ENCODE measurements at places on chromosomes 6 and 20.

DNA sequence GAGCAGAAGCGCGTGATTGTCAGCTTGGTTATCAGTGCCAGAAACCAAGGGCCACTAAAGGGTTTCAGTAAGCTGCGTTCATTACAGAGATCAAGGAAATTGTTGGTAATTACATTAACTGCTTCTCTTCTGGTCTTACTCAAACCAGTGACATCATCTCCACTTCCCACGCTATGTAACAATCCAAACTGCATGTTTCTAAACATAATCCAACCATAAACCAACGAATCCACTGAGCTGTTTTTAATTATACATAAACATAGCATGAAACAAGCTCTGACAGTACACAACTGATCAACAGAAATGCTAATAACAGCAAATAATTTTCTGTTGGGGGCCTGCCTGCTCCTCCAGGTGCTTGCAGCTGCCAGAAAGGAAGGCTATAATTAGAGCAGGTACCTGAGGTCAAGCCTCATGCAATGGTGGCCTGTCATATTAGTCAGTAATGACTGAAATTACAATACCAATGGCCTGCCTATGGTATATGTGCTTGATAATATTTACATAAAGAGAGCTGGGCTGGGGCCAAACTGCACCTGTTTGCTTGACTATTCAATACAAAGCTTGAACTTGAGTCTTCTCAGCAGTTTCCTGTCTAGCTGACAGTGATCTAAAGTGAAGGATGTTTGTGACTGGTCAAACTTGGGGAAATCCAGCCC lies 40.1 kb downstream of the ILRUN start:
- DNase-seq: no peak

- DNase-seq: no peak
Measured at GRCh38 chr20:49887251-49888211, 27.8 kb downstream of the SPATA2 start.

- DNase-seq: peak; percentile 63
Measured at GRCh38 chr6:46652603-46653438, at the start of the genes CYP39A1 and SLC25A27. TSS of gene CYP39A1 (minus strand) at chr6:46652818. CDS start at chr6:46652582, 236 bp downstream. TSS of gene SLC25A27 (plus strand) at chr6:46652975. CDS start at chr6:46653193, 218 bp downstream.

- no peak for DNase-seq
Measured at GRCh38 chr6:132598473-132598872, 8.9 kb upstream of the TAAR5 start.

GRCh38 chr20:49147296-49147695 lies 40.8 kb downstream of the STAU1 start:
- DNase-seq: no peak

DNA sequence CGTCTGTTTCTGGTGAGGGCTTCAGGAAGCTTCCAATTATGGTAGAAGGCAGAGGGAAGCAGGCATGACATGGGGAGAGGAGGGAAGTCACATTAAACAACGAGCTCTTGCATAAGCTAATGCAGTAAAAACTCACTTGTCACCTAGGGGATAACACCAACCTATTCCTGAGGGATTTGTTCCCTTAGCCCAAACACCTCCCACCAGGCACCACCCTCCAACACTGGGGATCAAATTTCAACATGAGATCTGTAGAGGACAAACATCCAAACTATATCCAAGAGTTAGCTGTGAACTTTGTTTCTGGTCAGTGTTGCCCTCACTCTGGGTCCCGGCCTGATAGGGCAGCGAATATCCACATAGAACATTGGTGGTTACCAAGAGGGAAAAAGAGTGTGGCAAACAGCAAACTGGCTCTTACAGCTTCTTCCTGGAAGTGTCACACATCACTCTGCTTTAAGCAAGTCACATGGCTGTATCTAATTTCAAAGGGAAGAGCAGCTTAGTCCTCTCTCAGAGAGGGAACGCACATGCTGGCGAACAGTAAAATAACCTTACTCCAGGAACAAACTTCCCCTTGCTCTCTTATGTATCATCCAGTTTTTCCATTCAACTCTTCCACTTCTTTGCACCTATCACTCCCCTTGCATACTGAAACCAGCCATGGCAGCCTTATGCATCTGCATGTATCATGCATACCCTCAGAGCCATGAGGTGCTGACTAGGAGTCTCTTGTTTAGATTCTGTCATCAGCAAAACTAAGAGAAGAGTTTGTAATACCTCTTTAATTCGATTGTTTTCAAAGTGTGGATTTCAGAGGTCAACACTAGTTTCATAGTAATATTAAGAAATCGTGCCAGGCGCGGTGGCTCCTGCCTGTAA lies 4.8 kb upstream of the MOCS1 start:
- DNase-seq: no peak

- no peak for DNase-seq
Measured at GRCh38 chr6:54689620-54690019, 157.0 kb upstream of the FAM83B start.

GRCh38 chr20:8518878-8519277 lies 386.8 kb downstream of the PLCB1 start:
- DNase-seq: no peak

DNA sequence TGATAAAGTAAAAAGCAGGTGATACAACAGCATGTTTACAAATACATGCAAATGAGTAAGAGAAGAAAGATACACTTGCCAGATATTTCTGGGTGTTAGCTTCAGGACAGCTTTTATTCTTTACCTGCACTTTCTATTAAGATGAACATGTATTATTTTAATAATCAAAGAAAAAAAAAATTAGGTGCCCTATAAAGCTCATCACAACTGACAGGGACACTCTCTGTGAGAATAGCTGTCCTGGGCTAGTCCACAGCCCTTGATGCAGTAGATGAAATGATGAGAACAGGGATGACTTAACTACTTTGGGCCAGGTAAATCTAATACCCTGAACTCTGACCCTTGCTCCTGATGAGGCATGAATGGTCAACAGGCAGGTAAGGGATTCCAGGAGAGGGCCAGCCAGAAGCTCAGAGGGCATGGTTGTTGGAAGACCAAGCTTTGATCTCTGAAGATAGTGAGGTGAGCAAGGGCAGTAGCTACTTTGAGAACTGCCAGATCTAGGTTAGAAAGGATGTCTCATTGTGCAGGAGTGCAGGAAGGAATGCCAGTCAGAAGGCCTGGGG lies 15.6 kb downstream of the NSFL1C start:
- DNase-seq: no peak

DNA sequence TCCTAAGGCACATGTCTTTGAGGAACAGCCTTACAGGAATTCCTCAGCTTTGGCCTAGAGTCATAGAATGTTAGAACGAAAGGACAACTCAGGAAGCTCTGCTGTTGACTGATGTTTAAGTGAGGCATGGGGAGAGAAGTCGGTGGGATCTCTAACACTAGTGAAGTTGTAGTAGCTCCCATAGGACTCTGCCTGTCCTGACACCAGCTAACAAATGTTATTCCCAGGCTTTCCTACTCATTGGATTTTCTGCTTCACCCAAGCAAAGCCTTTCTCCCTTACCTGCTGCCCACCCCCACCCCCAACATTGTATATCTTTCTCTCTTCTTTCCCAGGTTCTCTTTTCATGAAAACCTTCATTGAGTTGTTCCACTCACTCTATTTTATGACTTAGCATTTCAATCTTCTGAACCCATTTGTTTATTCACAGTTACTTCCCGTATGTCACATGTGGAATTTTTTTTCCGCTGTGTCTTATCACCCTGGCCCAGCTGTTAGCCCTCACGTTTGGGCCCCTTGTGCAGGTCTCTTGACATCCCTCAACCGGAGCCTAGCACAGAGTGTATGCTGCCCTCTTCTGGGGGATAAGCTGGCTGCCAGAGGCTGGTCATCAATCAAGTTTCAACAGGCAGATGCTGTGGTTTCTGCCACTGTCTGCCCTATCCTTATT lies 39.2 kb upstream of the RNF8 start:
- no peak for DNase-seq

- DNase-seq: no peak
Measured at GRCh38 chr6:160634706-160635105, 29.4 kb downstream of the LPA start.

DNA sequence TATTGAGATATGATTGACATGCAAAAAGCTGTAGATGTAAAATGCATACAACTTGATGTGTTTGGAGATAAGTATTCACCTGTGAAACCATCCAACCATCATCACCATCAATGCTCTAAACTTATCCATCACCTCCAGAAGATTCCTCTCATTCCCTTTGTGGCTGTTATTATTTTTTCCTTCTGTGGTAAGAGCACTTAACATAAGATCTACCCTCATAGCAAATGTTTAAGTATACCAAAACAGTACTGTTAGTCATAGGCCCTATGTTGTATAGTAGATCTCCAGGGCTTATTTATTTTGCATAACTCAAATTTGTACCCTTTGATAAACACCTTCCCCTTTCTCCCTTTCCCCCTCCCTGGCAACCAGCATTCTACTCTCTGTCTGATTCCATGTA lies 31.2 kb upstream of the CCN6 start:
- no peak for DNase-seq
